ENCODE measurements at places on chromosomes 2 and 18.

GRCh38 chr2:84283506-84283905, 175.6 kb downstream of the SUCLG1 start:
- DNase-seq: no peak

- DNase-seq: no peak
Measured at GRCh38 chr2:173775440-173775839, 189.7 kb downstream of the SP3 start.

DNA sequence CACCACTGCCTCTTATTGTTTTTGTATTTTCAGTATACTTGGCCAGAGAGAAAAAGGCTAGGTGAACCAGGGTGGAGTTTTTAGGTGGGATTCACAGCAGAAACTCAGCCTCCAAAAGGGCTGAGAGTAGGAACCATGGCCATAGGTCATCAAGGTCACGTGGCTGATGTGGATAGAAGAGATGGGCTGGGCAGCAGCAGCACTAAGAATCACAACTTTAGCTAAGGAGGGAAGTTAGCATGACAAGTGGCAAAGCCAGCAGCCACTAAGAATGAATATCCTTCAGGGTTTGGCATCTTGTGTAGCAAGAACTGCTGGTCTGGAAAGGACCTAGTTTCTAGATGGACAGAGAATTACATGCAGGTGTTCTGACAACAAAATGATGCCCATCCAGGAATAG, 43.2 kb upstream of the SKA1 start:
- DNase-seq: no peak

GRCh38 chr2:32422133-32422532, 65.3 kb downstream of the BIRC6 start:
- no peak for DNase-seq

- DNase-seq: peak; percentile 53
Measured at GRCh38 chr18:79790996-79791972, 6.5 kb upstream of the KCNG2 start.

GRCh38 chr2:136407117-136407951, 289.4 kb upstream of the CXCR4 start:
- no peak for DNase-seq

GRCh38 chr18:37846996-37847395, 281.4 kb upstream of the CELF4 start:
- no peak for DNase-seq

GRCh38 chr2:189533288-189534035, 47.1 kb downstream of the SLC40A1 start:
- DNase-seq: no peak

DNA sequence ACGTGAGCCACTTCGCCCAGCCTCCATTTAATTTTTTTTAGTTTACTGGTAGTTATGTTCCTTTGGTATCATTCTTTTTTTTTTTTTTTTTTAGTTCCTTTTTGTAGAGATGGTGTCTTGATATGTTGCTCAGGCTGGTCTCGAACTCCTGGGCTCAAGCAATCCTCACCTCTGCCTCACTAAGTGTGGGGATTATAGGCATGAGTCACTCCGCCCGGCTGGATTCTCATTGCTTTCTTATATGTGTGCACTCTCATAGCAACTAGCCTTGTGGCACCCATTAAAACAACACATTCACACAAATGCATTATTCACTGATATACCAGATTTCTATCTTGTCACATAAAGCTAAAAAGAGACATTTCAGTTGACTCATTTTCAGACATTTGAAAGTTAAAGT, 4.2 kb downstream of the TTC27 start:
- DNase-seq: no peak

DNA sequence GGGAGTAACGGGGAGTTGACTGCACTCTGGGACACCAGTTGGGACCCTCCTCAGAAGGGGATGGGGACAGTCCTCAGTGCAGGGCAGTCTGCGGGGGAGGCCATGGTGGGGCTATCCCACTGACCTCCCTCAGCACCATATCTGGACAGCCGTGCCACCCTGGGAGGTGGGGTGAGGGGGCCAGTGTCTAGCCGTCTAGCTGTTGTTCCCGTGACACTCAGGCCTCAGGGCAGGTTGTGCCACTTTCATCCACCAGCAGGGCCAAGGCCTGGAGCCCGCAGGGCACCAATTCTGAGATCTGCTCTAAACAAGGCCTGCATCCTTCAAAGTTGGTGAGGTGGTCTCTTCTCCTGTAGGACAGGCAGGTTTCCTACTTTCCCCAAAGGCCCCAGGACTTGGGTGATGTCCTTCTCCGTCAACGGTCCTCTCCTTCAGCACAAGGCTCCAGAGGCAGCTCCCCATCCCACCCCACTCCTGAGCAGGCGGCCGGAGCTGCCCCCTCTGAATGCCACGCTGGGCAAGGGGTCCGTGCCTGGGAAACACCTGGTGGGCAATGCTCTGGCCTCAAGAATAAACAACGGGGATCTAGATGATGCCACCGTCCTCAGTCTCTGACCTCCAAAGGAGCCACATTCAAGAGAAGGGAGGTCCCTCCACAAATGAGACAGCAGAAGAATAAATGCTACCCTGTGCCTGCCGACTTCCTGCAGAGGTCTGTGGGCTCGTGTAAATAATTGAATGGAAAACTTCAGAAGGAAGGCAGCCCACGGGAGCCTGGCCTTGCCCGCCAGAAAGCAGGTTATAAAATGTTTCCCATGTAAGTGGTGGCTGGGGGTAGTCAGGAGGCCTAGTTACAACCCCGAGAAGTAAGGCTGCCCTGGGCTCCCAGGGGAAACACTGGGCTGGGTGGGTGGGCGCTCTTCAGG, 42.8 kb upstream of the PTMA start:
- no peak for DNase-seq

GRCh38 chr2:127034051-127034450, 72.9 kb downstream of the BIN1 start:
- DNase-seq: no peak

GRCh38 chr18:73218293-73218692, 350.5 kb upstream of the NETO1 start:
- no peak for DNase-seq

DNA sequence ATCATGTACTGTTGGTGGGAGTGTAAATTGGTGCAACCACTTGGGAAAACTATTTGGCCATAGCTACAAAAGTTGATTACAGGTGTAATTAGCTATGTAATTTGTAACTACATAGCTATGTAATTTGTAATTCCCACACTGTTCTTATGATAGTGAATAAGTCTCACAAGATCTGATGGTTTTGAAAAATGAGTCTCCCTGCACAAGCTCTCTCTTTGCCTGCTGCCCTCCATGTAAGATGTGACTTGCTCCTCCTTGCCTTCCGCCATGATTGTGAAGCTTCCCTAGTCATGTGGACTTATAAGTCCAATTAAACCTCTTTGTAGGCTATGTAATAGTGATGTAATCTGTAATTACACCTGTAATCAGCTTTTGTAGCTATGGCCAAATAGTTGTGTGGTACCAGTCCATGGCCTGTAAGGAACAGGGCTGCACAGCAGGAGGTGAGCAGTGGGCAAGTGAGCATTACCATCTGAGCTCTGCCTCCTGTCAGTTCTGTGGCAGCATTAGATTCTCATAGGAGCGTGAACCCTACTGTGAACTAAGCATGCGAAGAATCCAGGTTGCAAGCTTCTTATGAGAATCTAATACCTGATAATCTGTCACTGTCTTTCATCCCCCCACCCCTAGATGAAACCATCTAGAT, 133.7 kb upstream of the COPS8 start:
- peak; percentile 53 for DNase-seq

DNA sequence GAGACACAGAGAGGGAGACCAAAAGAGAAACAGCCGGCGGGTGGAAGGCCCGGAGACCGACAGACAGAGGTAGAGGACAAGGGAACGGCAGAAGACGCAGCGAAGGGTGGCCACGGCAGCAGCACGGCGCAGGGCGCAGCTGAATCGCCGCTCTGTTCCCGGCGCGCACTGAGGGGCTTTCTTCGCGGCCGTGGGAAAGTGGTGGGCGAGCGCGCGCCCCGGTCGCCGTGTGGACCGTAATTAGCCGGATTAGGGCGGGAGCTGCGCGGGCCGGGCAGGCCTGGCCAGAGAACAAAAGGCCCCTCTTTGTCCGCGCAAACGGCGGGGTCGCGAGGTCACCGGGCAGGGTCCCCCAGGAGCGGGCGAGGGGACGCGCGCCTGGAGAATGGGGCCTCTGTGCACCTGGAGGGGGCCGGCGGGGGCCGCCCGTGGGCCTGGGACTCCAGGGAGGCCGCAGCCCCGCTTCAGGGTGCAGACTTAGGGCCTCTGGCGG, 158.3 kb downstream of the ZFP36L2 start:
- DNase-seq: peak; percentile 87

- no peak for DNase-seq
Measured at GRCh38 chr2:218370410-218371063, 11.5 kb upstream of the SLC11A1 start.

DNA sequence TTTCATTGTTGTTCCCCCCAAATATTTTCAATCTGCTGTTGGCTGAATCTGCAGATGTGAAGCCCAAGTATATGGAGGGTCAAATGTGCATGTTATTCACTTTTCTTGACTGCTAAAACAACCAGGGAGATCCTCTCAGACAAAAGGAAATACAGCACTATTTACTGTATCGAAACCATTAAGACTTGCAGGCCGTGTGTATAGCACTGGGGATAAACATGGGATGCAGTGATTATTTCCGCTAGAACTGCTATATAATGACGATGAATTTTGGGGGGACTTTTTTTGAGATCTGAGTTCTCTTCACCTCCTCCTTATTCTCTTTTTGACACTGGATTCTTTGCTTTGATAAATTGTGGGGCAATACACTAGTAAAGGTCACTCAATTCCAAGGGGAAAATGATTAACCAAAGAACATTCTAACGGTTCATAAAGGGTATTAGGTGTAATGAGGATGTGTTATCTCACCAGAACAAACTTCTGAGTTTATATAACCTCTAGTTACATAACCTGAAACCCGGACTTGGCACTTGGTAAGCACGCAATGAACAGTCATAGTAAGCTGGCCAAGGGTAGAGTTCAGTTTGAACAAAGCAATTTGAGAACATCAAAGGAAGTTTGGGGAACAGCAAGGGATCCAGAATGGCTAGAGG, 3.5 kb upstream of the UGT1A1 start:
- no peak for DNase-seq

DNA sequence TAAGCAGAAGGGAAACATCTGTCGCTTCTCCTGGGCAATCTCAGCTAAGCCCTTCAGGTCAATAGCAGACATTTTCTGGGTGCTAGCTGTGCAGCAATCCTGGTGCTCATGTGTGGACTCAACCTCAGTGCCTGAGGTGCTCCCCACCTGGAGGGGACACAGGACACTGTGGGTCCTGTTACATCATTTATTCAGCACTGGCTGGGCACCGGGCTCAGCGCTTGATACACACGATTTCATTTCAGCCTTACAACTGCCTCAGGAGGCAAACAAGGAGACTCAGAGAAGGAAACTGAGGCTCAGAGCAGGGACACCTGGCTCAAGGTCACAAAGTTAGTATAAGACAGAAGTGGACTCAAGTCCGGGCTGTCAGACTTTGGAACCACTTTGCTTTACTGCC, 46.7 kb downstream of the MARCO start:
- DNase-seq: peak; percentile 37

GRCh38 chr2:55232084-55232862, at the start of the genes CLHC1 and RPS27A:
CLHC1 (minus strand) TSS chr2:55232293; CDS start chr2:55222411, 9,882 bp downstream.
RPS27A (plus strand) TSS chr2:55232688; CDS start chr2:55232825, 137 bp downstream.
- DNase-seq: peak; percentile 97

DNA sequence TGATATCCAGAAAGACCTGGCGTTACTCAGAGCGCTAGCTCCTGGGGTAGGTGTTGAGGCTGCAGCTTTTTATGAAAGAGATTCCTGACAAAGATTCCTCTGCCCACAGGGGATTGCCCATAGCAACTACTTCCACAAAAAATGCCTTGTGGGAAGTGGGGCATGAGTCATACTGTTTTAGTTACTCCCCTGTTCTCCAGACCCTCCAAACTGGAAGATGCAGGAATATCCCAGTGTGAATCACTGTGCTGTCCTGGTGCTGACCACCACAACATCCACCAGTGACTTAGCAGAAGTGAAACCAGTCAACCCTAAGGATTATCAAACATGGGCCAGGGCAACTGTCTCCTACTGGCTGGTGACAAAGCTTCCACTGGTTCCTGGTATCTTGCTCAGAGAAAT, 61.8 kb downstream of the CDH2 start:
- DNase-seq: no peak

DNA sequence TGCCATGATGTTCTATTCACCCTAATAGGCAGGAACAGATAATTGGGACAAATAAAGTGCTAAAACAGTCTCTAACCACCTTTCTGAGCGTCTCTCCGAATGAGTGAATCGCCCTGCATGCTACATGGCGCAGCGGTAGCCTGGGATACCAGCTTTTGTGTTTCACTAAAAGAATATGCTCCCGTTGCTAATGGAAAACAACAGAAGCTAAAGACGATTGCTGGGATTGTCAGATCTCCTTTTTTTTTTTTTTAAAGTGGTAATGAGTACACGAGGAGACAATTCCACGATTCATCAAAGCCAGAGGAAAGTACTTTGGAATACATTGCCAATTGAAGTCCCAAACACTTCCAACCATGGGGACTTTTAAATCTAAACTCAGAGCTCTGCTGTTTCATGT, 1815.3 kb upstream of the CELF4 start:
- DNase-seq: no peak

DNA sequence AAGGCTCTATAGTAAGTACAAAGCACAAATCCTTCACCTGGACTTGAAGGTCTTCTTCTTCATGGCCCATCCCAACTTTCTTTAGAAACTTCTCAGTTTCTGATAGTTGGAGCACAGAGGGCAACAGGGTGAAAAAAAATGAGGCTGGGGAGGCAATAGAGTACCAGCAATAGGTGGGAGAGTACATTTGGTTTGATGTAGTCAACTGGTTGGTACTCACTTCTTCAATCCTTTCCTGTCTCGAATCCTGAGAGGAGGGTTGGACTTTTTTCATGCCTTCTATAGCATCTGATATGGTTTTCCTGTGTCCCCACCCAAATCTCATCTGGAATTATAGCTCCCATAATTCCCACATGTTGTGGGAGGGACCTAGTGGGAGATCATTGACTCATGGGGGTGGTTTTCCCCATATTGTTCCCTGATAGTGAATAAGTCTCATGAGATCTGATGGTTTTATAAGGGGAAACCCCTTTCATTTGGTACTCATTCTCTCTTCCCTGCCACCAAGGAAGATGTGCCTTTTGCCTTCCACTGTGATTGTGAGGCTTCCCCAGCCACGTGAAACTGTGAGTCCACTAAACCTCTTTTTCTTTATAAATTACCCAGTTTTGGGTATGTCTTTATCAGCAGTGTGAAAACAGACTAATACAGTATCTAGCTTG, 75.9 kb upstream of the LCLAT1 start:
- DNase-seq: no peak

- no peak for DNase-seq
Measured at GRCh38 chr18:49257609-49258008, 202.8 kb downstream of the DYM start.

DNA sequence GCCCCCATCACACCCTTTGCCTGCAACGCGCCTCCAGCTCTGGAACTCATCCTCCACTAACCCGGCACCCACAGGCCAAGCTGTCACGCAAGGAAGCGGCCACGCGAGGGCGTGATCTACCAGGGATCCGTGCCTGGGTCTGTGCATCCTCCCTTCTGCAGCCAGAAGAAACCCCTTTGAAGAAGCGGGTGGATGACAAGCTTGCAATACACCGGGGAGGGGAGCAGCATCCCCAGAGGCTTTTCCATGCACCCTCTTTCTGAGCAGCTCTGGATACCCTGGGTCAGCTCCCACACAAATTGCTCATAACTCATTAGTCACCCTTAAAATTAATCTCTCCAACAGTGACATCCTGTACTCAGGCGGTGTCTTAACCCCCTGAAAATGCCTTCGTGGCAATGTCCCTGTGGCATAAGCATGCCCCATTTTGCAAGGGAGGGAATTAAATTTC, 47.6 kb downstream of the PDCL3 start:
- peak; percentile 88 for DNase-seq

Measured in mesenteric fat pad (tissue), 1 donor.